ENCODE measurements at places on chromosomes 2 and 18.

GRCh38 chr18:10565835-10566234 lies 40.0 kb downstream of the NAPG start:
- no peak for DNase-seq

DNA sequence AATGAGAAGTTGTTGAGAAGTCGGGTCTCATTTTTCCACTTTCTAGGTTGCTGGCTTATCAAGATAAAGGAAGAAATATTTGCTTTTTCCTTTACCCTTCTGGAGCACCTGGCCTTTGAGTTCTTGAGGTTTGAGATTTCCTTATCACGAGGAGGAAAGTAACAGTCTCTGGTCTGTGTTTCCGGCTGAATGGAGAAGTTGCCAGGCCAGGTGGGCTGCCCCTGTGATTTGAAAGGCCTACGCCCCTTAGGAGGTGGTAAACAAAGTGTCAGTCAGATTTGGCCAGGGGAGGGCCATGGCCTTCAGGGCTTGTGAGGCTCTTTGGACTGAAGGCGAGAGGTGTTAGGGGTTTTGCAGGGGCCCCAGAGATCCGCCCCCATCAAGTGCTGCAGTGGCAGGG lies 156.7 kb upstream of the HAAO start:
- DNase-seq, result no peak

DNA sequence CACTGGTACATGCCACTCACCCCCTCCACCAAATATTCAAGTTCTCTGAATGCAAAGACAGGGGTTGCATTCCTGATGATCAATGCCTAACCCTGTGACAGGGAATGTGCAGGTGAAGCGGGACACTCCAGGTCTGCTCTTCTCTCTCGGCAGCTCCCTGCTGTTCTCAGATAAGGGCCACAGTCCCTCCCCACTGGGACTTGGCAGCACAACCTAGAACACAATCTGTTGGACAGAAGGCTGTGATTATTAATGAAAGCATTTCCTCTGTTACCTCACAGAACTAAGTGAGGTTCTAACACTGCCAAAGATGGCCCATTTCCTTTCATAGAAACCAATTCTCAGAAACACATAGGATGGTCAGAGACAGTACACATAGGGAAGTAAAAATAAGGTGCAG lies 42.7 kb downstream of the VSNL1 start:
- DNase-seq, result no peak

DNA sequence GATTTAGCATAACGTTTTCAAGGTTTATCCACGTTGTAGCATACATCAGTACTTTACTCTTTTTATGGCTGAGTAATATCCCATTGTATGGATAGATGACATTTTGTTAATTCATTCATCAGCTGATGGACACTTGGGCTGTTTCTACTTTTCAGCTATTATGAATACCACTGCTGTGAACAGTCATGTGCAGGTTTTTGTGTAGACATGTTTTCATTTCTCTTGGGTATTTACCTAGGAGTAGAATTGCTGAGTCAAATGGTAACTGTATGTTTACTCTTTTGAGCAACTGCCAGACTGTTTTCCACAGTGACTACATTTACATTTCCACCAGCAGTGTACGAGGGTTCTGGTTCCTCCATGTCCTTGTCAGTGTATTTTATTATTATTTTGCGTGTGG lies 33.9 kb downstream of the COX7A2L start:
- no peak for DNase-seq

- no peak for DNase-seq
Observed at GRCh38 chr2:168717790-168718502, 84.5 kb upstream of the NOSTRIN start.

DNA sequence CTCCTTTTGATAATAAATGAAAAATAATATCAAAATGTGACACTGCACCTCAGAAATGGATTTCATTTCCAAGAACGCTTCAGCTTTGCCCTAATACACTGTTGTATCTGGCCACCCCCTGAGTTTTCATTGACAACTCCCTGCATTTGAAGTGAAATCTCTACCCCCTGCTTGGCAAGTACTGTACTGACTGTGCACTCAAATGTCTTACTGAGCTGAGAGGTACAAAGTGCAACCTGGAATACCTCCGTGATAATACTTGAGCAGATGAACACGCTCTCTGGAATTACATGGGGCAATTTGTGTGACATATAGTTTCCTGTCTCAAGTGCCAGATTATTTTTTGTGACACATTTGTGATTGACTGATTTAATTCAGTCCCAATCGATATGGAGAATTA lies 231.1 kb downstream of the LRP1B start:
- no peak for DNase-seq

DNA sequence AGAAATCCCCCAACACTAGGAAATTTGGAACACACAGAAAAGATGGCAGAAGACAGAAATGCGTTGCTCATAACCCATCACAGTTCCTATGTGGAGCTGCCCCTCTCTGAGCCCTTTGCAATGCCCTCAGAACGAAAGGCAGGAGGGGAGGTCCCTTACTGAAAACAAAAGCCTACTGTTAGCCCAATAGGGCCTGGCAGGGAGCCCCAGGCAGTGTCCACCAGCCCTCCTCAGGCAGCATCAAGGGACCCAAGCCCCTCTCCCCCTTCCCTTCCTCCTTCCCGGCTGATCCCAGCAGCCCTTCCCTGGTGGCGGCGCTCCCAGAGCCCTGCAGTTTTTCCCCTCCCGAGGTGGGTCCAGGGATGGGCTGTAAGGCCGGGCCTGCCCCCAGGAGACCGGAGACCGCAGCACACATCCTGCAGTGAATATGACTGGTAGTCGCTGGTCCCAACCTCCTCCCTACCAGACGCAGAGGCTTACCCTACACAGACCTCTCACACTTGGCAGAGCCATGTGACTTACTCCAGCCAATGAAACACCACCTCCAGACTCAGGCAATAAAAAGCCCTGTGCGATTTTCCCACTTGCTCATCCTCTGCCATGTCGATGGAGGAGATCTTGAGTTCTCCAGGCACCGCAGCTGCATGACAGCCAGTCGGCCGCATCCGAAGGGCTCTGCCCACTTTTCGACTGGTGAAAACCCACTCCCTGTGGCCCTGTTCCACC lies 19.4 kb upstream of the DUSP2 start:
- DNase-seq, result peak; percentile 78

DNA sequence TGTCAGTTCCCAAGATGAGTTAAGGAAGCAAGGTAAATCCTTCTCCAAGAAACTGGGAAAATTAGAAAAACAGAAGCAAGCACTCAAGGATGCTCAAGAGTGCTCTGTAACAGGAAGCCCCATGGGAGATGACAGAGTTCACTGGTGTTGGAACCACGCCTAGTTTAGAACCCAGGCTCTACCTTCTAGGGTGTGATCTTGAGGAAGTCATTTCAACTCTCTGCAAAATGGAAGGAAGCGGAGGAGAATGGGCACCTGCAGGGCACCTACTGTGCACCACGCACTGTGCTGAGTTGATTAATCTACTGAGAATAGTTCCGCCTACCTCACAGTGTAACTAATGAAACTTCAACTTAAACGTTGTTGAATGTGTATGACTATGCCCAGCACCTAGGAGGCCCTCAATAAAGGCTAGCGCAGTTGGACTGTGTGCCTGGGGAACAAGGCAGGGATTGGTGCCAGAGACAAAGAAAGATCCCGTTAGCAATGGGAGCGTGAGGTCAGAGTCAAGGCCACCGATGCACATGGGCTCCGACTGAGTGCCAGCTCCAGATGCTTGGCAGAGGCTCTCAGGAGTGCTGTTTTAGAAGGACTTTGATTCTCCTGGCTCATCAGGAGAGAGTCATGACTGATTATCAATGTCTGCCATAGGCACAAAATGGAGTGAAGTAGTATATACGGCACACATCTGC lies 93.7 kb downstream of the MAPK4 start:
- DNase-seq, result no peak

- no peak for DNase-seq
Observed at GRCh38 chr2:152513681-152514080, 178.7 kb downstream of the FMNL2 start.

DNA sequence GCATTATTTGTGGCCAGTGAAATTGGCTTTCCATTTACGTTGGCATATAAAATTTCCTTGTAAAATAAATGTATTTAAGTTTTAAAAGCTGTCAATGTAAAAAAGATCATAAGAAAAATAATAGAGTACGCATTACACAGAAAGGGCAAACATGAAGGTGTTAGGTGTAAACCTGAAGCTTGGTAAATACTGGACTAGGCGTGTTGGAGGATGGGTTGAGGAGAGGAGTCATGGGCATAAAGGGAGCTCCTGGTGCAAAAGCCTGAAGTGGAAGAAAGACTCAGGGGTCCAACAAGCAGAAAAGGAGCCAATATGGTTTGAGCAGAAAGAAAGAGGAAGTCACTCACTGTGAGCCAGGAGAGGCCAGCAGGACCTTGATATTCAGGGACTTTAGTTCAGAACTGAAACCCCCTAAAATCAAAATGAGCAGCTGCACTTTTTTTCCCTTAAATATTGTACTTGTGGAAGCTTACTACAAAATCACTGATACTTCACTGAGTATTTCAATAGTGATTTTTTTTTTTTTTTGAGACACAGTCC lies 24.4 kb downstream of the SP5 start:
- DNase-seq, result no peak

- no peak for DNase-seq
Observed at GRCh38 chr2:235692671-235693171, 198.9 kb downstream of the AGAP1 start.

DNA sequence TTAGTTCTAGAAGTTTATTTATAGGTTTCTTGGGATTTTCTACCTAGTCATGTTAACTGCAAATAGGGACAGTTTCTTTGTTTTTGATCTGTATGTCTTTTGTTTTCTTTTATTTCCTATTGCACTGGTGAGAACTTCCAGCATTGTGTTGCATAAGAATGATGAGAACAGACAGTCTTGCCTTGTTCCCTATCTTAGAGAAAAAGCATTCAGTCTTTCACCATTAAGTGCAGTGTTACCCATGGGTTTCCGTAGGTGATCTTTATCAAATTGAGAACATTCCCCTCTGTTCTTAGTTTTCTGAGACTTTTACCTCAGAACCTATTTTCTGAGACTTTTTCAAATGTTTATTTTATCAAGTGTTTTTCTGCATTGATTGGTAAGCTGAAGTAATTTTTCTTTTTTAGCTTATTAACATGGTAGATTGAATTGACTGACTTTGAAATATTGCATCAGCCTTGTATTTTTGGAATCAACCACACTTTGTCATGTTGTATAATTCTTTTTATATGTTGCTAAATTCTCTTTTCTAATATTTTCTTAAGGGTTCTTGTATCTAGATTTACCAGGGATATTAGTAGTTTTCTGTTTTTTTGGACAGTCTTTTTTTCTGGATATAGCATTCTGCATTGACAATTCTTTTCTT lies 17.2 kb downstream of the MFSD6 start:
- no peak for DNase-seq

DNA sequence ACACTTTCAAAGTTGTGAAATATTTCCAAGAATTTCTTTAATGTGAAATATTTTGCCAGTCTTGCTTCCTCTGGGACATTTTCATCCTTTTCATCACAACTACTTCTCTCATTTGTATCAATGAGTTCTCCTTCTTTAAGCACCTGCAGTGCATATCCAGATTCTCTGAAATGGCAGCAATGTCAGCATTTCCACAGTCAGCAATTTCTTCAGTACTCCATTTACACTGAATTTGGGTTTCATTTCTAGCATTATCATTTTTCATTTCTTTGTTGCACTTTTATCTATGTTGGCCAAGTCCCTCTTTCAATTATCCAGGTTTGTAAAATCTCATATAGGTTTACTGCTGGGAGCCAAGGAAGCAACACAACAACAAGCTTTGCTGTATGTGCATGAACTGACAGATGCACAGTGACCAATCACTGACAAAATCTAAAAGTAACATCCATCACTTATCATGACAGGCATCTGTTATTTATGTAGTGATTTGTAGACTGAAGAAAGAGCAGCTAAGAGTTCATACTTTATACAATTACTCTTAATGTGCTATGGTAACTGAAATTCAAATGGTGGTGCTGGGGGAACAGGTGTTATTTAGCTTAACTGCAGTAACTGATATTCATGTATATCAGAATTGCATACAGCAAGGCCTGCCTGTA lies 43.9 kb downstream of the SS18 start:
- DNase-seq, result no peak

- DNase-seq, result no peak
Observed at GRCh38 chr18:55794288-55795052, 206.5 kb upstream of the TCF4 start.
